GM23248 (cell line): ENCODE measurements at places on chromosomes 1 and 21.
A peak's percentile ranks its signal among the peaks of the same experiment; 100 is the strongest.

- DNase-seq, result no peak
Measured at GRCh38 chr1:228175316-228176023, 9.9 kb downstream of the IBA57 start.

DNA sequence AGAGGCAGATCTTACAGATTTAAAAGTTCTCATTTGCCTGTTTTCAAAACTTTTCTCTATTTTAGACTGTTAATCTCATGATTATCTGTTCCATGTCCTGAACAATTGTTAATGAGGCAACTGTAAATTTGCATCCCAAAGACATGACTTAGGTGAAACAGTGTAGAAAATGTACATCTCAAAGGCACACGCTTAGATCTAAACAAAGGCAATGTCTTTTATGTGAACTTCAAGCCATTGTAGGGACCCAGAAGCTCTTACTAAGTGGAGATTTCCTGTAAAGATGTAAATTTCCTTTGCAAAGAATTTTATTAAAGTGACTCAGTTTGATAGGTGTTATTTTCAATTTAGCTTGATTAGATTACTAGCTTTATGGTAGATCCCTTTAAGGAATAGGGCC, 125.2 kb upstream of the F3 start:
- no peak for DNase-seq

- no peak for DNase-seq
Measured at GRCh38 chr1:82395440-82395839, 594.7 kb downstream of the ADGRL2 start.

DNA sequence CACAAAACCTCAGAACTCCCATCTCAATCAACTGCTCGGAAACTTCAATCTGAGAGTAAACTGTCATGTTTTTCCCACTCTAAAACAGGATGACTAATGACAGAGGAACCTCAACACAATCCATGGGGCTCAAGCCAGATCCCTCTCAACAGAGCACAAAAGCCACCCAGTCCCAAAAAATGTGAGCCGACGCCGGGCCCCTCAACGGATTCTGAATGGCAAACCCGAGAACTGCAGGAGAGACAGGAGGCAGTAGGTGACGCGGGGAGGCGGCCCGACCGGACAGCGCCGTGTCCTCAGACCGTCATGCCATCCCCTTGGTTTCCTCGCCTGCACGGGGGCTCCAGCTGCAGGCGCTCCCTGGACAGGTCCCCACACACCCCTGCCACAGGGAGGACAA, 53.4 kb downstream of the SSBP3 start:
- peak; percentile 38 for DNase-seq

- peak; percentile 98 for DNase-seq
Measured at GRCh38 chr1:181255270-181255929, 166.9 kb downstream of the IER5 start.

GRCh38 chr1:175792136-175792535, 48.7 kb upstream of the TNR start:
- DNase-seq, result no peak

- DNase-seq, result no peak
Measured at GRCh38 chr1:202068596-202068995, 54.1 kb upstream of the GPR37L1 start.

DNA sequence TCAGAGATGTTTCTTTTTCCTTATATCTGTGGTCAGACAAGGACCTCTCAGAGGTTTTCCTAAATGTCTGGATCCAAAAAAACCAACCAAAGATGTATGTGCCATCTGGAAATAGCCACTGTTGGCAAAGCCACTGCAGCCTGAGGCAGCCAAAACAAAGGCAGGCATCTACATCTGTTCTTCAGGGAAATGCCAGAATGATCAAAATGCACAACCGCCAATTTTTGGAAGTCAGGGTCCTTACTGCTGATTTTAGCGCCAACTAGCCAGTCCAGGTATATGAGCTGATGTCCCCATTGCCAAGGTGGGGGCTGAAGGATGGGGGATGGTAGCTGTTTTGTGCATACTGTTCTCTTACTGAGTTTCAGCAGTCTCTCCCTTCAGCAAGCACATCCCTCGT, 45.9 kb downstream of the SYT14 start:
- DNase-seq, result no peak

GRCh38 chr1:16042096-16042495, 1.5 kb upstream of the CLCNKB start:
- no peak for DNase-seq

DNA sequence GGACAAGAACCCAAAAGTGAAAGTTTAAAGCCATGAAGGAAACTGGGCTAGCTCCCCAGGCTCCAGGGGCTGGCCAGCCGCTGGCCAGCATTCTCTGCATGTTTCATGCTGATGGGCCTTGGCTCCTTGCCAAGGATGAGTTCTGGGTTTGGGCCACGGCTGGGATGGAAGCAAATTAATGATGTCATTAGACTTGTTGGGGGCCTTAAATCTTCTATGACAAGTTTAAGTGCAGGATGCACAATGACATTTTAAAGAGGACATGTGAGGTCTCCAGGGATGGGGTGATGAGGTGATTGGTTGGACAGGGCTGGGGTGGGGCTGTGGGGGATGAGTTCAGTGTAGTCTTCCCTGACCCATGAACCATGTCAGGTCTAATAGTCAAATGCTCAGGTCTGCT, 199.6 kb downstream of the TRABD2B start:
- DNase-seq, result no peak

- DNase-seq, result no peak
Measured at GRCh38 chr1:221937155-221937953, 195.5 kb upstream of the DUSP10 start.

GRCh38 chr1:207172321-207172720, 68.3 kb downstream of the C4BPA start:
- DNase-seq, result no peak

- no peak for DNase-seq
Measured at GRCh38 chr21:24590261-24590660, 1017.0 kb downstream of the MRPL39 start.

DNA sequence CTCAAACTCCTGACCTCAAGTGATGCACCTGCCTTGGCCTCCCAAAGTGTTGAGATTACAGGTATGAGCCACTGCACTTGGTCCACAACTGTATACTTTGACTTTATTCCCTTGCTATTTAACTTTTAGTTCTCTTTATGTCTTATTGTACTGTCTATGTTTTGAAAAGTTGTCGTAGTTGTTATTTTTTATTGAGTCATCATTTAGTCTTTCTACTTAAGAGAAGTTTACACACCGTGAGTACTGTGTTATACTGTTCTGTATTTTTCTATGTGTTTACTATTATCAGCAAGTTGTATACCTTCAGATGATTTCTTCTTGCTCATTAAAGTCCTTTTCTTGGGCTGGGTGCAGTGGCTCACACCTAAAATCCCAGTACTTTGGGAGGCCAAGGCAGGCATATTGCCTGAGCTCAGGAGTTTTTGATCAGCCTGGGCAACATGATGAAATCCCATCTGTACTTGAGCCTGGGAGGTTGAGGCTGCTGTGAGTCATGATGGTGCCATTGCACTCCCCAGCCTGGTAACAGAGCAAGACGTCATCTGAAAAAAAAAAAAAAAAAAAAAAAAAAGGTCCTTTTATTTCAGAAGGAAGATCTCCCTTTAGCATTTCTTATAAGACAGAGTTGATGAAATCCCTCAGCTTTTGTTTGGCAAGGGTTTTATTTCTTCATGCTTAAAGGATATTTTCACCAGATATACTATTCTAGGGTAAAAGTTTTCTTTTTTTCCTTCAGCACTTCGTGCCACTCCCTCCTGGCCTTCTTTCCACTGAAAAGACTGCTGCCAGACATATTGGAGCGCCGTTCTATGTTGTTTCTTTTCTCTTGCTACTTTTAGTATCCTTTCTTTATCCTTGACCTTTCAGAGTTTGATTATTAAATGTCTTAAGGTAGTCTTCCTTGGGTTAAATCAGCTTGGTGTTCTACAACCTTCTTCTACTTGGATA, 47.6 kb downstream of the TNFSF18 start:
- peak; percentile 91 for DNase-seq

DNA sequence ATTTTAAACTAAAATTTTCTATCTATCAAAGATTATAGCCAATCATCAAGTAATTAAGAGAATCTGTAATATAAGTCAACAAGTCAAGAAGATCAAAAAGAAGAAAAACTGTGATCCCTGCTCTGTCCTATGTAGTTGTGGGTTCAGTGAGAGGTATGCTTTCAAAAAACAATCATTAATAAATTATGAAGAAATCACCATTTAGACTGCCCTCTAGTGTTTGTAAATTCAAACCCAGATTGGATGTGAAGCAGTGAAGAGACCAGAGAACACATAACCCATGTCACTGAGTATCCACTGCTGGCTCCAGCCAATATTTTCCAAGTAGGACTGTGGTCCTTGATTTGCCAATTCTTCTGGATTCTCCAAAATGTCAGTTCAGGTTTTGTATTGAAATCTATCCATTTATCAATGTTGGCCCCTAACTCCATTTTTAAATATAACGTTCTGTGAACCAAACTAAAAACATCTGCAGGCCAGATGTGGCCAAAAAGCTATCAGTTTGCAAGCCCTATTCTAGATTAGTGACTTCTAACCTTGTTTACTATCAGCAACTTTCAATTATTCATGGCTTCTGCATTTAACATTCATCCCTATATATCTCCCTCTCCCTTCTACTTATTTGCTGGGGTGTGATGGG, 467.5 kb upstream of the CXADR start:
- peak; percentile 53 for DNase-seq

- peak; percentile 81 for DNase-seq
Measured at GRCh38 chr1:41870076-41870562, 48.6 kb downstream of the HIVEP3 start.

DNA sequence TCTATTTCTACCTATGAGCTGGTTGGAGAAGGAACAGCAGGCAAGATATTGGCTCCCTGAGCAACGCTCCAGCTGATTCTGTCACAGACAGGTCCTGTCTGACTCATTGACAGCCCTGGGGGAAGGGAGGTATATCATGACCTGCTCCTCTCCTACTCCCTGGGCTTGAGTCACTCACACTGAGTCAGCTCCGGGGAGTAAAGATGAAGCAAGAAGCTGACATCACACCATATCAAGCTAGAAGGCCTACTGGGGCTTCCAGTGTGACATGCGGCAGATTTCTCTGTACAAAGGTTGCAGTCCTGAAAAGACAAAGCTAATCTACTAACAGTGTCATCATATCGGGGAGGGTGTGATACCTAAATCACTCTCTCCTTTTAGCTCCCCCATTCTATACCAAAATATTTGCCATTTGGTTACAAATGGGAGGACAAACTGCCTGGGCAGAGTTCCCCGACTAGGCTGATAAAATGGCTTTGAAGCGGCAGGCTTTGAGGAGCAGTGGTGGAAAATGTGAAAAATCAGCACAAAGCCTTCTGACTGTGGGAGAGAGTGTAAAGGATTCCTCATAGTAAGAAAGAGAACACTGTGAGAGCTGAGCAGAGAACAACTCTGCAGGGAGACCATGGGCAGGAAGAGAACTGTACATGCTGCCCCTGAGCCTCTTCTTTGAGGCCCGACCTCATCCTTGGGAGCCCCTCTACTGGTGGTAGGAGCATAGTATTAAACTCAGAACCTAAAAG, 15.5 kb downstream of the PI4KB start:
- DNase-seq, result peak; percentile 100

DNA sequence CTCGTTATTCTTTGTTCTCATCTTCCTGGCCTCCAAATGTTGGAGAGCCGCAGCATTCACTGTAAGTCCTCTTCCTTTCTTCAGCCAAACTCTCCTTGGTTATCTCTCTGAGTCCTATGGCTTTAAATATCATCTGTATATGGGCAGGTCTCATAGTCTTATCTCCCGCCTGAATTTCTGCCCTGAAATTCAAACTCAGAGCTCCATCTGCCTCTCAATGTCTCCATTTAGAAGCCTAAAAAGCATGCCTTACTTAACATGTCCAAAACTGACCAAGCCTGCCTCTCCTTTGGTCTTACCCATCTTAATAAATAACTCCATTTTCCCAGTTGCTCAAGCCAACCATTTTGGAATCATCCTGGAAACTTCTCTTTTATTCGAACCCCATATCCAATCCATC, 80.7 kb downstream of the DHRS3 start:
- no peak for DNase-seq

- peak; percentile 88 for DNase-seq
Measured at GRCh38 chr1:203627851-203628200, 1.2 kb downstream of the ATP2B4 start.

GRCh38 chr1:2208309-2209239, 14.0 kb upstream of the FAAP20 start:
- DNase-seq, result peak; percentile 99

DNA sequence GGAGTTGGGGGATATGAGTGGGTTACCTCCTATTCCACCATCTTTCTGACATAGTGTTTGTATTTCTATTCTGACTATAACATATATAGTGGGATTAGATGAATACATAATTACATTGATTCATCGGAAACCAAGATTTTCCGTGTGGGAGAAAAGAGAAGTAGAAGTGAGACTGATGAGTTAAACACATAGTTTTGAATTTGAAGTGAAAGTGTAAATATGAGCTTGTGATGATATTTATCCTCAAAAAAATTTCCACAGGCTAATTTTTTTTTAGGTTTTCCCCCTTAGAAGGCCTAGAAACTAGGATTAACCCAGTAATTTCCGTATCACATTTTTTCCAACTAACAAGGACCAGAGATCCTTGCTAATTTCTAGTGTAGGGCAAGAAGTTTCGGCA, 6.9 kb downstream of the CD1B start:
- DNase-seq, result no peak

GRCh38 chr1:150927624-150928023, 1.5 kb downstream of the SETDB1 start:
- DNase-seq, result no peak

DNA sequence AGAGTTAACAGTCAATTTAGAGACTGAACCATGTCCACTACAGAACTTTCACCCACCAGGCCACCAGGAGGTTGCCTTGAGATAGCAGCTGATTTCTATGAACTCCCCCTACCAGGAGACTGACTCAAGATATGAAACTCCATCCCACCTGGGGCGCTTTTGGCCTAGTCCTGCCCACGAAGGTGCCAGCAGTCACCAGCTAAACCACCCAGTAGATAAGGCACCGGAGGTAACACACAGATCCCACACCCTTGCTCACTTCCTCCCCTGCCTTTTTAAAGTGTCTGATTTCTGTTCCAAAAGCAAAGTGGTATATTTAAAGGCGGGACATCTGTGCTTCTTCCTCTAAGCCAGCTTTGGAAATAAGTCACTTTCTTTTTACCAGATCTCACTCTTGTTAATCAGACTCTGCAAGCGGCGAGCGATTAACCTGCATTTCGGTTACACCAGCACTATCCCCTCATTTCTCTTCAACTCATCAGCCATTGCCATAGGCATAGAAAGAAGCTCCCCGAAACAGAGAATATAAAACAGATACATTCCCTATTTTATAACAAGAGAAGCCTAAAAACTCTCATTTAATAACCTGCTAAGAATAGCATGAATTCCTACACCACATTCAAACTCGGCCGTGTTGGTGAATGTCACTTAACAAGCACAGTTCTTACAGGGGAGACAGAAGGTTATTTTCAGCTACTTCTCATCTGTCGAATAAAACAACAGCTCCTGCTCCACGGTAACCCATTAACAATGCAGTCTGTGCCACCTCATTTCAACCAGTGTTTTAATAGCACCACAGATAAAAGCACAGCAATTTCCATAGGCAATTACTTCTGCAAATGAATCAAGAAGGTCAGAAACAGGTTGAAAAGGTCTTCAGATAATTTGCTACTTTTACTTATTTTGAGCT, 318.1 kb downstream of the KCNH1 start:
- no peak for DNase-seq
